NAMALWA (cell line): ENCODE measurements at places on chromosomes 6 and 20.

GRCh38 chr20:15623215-15623614 lies 950.0 kb downstream of the KIF16B start:
- no peak for DNase-seq

GRCh38 chr6:56761651-56762050 lies 119.0 kb upstream of the DST start:
- DNase-seq: no peak

GRCh38 chr6:39490108-39490507 lies 167.6 kb upstream of the KCNK16 start:
- DNase-seq: no peak

- DNase-seq: no peak
Measured at GRCh38 chr6:158431036-158431435, 118.8 kb downstream of the TULP4 start.

GRCh38 chr6:42418724-42419123 lies 33.0 kb downstream of the TRERF1 start:
- DNase-seq: no peak

GRCh38 chr6:159686703-159687102 lies 6.3 kb downstream of the SOD2 start:
- DNase-seq: no peak

DNA sequence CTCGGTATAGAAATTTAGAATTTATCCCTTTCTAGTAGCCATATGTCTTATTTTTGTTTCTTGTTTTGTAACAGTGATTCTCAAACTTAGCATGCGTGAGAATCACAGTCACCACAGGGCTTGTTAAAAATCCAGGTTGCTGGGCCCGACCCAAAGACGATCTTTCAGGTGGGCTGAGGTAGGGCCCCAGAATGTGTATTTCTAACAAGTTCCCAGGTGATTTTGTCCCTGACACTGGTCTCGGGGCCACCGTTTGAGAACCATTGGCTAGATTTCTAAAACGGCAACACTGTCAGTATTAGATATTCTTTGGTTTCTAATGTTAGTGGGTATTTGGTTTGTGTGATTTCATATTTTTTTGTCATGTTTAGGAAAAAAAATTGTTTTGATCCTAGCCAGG lies 9.9 kb downstream of the PFDN4 start:
- no peak for DNase-seq

- no peak for DNase-seq
Measured at GRCh38 chr20:62002882-62003480, 62.7 kb downstream of the TAF4 start.

GRCh38 chr20:20492521-20493332 lies 124.8 kb downstream of the INSM1 start:
- DNase-seq: no peak

- DNase-seq: no peak
Measured at GRCh38 chr6:156423829-156424228, 353.3 kb upstream of the ARID1B start.

GRCh38 chr6:16412982-16413381 lies 174.6 kb downstream of the GMPR start:
- peak; percentile 22 for DNase-seq

DNA sequence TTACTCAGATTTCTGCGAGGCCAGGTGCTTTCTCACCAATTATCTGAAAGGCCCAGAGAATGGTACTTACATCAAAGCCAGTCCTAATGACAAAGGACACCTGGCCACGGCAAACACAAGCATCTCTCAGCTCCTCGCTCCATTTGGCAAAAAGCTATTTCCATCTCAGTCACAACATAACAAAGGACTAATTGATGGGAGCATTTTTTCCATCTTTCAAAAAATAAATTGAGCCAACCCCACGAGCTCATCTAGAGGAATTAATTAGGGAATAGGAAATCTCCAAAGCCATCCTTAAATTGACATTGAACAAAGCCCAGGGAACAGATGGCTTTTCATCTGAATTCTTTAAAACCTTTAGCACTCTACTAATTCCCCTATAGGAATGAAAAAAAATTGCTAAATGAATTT lies 236.7 kb downstream of the HAO1 start:
- no peak for DNase-seq

- DNase-seq: no peak
Measured at GRCh38 chr20:53805895-53806384, 212.3 kb upstream of the ZNF217 start.

DNA sequence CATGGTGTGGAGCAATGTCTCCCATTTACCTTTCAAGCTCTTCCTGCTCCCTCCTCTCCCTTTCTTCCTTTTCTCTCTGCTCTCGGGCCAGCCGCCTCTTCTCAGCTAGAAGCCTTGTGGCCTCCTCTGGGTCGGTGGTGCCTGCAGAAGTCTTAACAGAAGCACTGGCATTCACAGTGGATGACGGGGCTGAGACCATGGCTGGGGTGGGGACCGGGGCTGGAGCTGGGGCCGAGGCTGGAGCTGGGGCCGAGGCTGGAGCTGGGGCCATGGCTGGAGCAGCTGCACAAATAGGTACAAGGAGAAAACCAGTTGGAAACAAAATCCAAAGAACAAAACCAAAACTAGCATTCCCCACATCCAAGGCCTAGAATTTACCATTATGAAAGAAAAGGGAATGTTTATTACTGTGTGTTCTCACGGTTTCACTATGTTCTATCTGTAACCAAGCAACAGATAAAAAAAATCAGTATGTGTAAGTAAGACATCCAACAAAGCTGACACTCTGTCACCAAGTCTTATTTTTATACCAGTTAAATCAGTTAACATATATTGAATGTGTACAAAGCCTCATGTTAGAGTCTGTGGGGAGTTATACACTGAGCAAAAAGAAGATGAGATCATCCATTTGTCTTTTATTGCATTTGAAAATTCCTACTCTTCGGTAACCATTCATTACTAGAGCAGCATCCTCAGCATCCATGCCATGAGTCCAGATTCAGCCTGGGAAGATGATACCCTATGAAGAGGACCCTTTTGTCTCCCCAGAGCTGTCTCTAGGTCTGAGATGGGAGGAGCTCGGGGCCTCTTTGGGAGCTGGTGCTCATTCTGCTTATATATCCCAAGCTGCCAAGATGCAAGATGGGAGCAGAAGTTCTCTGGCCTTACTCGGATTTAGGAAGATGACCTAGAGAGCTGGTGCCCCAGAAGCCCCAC lies 73.0 kb upstream of the BCLAF1 start:
- DNase-seq: no peak

- DNase-seq: peak; percentile 39
Measured at GRCh38 chr6:43575105-43575771, 600 bp downstream of the XPO5 start.

DNA sequence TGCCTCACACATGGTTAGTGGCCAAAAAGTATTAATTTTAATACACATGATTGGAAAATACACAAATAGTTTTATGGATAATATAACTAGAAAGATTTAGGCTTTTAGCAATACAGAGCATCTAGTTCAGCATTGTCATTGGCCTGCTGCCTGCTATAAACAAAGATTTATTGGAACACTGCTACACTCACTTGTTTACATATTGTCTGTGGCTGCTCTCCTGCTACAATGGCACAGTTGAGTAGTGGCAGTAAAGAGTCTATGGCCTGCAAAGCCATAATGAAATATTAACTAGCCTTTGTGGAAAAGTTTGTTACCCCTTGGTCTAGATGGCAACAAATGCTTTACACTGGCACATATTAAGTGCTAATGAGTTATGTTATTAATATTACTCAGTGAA lies 37.8 kb downstream of the ZNF451 start:
- DNase-seq: no peak

DNA sequence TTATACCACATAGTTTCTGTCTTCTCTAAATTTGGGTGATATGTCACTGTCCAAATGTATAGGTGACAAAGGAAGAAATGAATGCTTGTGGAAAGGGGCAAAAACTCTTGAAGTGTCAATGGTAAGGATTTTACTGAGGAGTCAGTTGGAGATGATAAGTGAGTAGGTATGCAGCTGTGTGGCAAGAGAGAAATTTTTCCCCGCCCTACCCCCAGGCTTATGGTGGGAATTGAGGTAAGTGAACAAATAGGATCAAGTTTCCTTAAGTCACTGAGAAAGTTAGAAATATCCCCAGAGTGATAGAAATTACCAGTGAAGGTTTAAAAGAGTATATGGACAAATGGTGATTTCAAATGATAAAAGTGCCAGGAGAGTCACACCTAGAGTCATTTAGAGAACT lies 11.8 kb downstream of the DSE start:
- DNase-seq: no peak

- no peak for DNase-seq
Measured at GRCh38 chr20:62818592-62819493, 2.0 kb downstream of the COL9A3 start.

- no peak for DNase-seq
Measured at GRCh38 chr20:58894652-58895447, 42.3 kb downstream of the GNAS start.

DNA sequence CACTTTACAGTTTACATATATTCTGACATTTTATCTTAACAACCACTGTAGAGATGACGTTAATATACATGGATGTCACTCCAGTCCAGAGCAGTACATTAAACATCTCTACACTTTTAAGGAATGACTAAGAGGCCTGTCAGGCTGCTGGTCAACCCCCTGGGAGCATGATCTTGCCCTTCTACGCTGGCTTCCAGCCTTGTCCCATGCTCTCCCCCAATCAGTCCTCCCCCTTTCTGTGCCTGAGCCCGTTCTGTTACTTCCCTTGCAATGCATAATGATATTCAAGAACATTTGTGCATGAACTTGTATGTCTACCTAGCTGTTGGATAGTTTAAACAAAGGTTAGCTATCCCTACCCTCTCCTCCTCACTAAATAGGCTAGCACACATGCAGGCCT lies 40.5 kb upstream of the PLCB4 start:
- no peak for DNase-seq

DNA sequence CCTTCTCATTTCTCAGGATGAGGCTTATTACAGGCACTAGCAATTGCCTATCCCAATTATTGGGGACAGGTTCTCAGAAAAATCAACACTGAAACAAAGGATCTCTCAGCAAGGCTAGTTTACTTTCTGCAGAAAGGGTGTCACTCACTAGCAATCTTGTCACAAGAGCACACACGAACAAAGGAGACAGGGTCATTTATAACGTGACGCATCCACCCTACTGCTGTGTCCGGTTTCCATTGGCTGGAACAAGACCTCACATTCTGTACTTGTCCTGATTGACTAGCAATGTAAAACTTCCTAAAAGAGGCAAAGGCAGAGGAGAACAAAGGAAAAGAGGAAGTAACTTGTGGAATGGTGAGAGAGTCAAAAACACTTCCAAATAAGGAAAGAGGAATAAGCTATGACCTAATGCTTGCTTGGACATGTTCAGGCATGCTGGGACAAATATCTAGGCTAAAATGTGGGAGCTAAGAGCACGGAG lies 160.2 kb upstream of the STXBP5 start:
- DNase-seq: no peak

DNA sequence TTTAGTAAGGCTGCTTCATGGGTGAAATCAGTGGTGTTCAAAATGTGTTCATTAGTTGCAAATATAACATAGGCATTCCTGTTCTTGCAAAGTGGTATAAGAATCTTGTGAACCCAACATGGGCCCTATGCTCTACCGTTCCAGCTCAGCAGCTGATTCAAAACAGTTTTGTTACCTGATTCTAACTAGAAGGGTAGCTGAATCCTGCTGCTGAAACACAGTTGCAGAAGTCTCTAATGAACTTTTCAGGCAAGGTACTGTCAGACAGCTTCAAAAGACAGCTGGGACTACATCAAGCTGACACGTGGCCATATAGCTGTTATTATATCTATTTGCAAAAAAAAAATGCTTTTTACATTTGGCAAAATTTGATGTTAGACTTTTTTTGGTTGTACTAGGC lies 22.7 kb downstream of the THEMIS start:
- DNase-seq: no peak

- DNase-seq: no peak
Measured at GRCh38 chr20:3632311-3633004, 30.7 kb downstream of the GFRA4 start.

DNA sequence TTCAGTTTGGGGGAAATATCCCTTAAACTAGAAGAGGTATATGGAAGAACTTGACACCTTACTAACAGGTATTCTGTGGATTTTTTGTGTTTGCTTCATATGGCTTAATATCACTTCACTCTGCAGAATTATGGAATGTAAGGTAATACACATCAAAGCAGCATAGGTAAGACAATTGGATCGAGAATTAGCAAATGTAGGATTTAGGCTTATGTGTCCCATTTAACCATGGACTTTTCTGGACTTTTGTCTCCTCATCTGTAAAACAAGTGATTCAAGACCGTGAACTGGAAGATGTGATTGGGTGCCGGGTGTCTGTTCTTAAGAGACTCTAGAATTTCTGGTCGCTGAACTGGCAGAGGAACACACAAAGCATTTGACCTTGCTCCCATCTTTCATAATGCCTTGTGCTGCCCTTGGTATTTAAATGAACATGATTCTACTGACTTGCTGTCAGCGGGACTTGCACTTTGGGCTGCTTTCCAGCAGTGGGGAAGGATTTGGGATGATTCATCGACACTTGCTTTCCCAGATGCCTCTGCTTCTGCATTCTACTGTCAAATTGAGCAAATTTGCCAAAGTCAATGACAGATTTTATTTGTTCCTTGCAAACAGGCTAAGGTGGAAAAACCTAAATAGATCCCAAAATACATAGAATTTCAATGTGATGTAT lies 199.8 kb downstream of the PLCB1 start:
- DNase-seq: no peak
